ENCODE measurements at places on chromosomes 1 and 21. TPM values are rescaled to one million over a fixed set of nuclear protein-coding genes. Genes with fewer than 3 reads are reported as not detected.

The HIPK1 gene
- 80.0 TPM for total RNA-seq

The FAM151A gene
- total RNA-seq, result not detected

The OR6N2 gene
- total RNA-seq, result not detected

The SPRR2A gene
- total RNA-seq, result not detected

The KCNQ4 gene
- 0.43 TPM for total RNA-seq

The RNU1-2 gene
- total RNA-seq, result 2,397 TPM

The LCE1D gene
- total RNA-seq, result not detected

The DUSP10 gene
- 14.9 TPM for total RNA-seq

The CD247 gene
- 177 TPM for total RNA-seq

The HMGCS2 gene
- not detected for total RNA-seq

The THEM5 gene
- total RNA-seq, result not detected

The SLC22A15 gene
- 0.95 TPM for total RNA-seq

The SYNC gene
- total RNA-seq, result not detected

The OR2G6 gene
- not detected for total RNA-seq

The AMY1B gene
- total RNA-seq, result not detected

The NUP210L gene
- total RNA-seq, result 0.09 TPM

The BGLAP gene
- 2.9 TPM for total RNA-seq

The PACC1 gene
- 15.6 TPM for total RNA-seq

The CD1C gene
- total RNA-seq, result 0.11 TPM

The AQP10 gene
- total RNA-seq, result not detected

The HFM1 gene
- total RNA-seq, result not detected

The CD1E gene
- total RNA-seq, result not detected
